ENCODE measurements at places on chromosomes 7 and 10.

DNA sequence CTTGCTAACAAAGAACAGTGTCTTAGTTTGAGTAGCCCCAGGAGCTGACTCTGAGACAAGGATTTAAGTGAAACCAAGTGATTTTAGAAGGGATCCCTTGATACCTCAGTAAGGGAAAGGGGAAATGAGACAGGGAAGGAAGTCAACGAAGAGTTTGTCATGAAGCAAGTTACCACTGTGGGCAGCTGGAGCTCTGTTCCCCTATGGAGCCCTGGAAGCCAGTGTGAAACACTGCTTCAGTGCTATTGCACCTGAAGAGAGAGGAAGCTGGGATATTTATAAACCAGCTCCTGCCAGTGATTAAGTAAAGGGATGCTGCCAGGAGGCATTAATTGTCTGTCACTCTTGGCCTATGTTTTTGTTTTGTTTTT lies 58.9 kb upstream of the WAPL start:
- no peak for DNase-seq

- DNase-seq: no peak
Observed at GRCh38 chr7:94286111-94286510, 108.6 kb upstream of the COL1A2 start.

- no peak for DNase-seq
Observed at GRCh38 chr10:58622246-58622645, 109.6 kb downstream of the BICC1 start.

DNA sequence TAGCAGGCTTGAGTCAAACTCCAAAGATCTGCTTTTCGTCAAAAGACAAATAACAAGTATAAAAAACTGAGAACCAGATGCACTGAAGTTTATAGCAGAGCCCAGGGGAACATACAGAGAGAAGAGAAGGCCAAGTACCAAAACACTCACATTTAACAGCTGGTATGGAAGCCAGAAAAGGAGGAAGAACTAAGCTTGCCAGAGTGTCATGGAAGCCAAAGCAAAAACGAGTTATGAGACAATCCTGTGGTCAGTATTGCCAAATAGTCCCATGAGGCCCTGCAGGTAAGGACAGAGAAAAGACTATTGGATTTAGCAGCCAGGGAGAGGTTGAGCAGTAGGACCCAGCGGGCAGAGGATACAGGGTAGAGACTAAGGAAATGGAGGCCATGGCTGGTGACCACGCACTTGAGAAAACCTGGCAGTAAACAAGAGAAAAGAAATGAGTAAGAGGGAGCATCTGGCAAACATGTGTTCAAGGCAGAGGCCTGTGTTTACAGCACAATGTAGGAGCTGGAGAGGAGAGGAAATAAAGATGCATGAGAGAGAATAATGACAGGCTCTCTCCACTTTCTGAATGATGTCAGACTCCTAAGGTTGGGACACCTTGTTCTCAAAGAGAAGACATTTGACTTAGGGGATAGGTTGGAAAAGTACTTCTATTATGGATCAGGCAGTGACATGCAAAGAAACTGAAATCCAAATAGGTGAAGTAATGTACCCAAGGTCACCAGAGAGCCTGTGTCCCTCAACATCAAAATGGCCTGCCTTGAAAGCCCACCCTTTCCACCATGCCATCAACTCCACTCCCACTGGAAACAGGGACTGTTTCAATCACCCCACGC lies 9.1 kb downstream of the CREB3L2 start:
- DNase-seq: no peak

DNA sequence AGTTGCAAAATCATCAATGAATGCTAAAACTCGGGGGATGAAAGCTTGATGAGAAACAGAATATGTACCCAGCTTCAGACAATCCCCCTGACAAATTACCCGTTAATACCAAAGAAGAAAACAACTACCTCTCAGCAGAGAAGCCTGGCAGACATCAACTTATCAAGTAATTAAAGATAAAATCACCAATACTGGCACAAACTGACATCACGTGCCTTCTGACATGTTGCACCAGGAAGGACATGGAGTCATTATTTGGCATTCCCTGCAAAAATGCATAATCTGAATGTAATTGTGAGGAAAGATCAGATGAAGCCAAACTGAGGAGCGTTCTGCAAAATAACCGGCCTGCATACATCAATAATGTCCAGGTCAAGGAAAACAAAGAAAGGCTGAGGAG lies 7.7 kb downstream of the SLIT1 start:
- DNase-seq: no peak

GRCh38 chr7:30934225-30934624 lies 22.6 kb downstream of the AQP1 start:
- DNase-seq: no peak

GRCh38 chr10:1123972-1124371 lies 67.8 kb downstream of the WDR37 start:
- DNase-seq: no peak
